Right renal cortex interstitium (tissue), 3 donors: ENCODE measurements at places on chromosomes 4 and X.
A peak's percentile ranks its signal among the peaks of the same experiment; 100 is the strongest.

DNA sequence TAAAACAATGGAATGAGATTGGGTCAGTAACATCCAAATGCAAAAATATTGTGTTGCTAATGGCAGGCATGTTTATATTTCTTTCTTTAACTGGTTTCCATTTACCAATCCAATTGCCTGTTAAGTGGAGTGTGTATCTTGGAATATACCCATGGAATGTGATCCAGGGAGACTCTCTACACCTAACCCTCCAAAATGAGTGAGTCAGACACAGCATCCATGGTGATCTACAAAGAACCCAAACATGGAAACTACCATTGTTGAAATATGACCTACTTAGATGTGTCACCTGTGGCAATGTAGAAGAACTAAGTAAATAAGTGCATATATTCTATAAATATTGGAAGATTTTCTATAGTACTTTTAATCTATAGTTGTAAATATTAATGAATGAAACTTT is 110.3 kb downstream of the AREG start:
- DNase-seq: no peak

- no peak for DNase-seq
These were observed 300.7 kb downstream of the USP46 start for GRCh38 chr4:52358366-52358765.

GRCh38 chr4:122403861-122404260 is 25.1 kb downstream of the ADAD1 start:
- no peak for DNase-seq

DNA sequence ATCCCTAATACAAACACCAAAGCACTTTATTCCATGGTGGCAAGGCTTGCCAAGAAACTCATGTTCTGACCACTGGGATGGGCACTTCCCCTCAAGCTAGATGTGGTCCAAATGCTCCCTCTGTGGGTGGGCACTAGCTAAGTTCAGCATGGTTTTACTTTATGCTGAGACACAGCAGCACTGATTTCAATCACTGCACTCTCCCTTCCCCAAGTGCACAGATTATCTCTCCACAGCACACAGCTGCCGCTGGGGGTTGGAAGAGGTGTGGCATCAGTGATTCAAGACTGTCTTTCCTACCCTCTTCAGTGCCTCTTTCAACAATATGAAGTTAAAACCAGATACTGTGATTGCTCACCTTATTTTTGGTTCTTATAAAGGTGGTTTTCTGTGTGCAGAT is 16.5 kb upstream of the GUCY2F start:
- DNase-seq: no peak

DNA sequence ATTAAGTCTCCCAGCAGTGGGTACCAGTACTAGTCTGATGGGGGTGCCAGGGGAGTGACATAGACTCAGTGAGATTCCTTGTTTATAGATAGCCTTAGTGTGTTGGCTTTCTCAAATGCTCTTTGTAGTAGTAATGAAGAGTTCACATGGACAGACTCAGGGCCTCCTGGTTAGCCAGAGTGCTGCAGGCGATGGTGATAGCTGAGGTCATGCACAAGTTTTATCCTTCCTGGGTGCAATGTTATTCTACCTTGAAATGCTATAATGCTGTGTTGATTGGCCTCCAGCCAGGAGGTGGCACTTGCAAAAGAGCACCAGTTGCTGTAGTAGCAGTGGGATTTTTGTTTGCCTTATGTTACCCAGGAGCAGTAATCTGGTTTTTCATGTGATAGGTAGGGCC is 35.5 kb upstream of the ADH4 start:
- no peak for DNase-seq

- DNase-seq: no peak
These were observed 83.0 kb upstream of the CBR4 start for GRCh38 chr4:169092889-169093522.

DNA sequence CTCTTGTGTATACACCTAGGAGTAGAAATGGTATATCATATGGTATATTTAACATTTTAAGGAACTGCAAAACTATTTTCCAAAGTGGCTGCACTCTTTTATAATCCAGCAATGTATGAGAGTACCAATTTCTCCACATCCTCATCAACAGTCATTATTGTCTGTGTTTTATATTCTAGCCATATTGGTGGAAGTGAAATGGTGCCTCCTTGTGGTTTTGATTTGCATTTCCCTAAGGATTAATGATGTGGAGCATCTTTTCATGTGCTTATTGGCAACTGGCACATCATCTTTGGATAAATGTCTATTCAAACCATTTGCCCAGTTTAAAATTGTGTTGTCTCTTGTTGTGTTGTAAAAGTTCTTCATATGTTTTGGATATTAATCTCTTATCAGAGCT is 9.6 kb downstream of the BMP15 start:
- no peak for DNase-seq

- DNase-seq: no peak
These were observed 137.3 kb downstream of the MGST2 start for GRCh38 chr4:139802931-139803330.

GRCh38 chr4:40856840-40857362 is 107.1 kb downstream of the NSUN7 start:
- peak; percentile 54 for DNase-seq

DNA sequence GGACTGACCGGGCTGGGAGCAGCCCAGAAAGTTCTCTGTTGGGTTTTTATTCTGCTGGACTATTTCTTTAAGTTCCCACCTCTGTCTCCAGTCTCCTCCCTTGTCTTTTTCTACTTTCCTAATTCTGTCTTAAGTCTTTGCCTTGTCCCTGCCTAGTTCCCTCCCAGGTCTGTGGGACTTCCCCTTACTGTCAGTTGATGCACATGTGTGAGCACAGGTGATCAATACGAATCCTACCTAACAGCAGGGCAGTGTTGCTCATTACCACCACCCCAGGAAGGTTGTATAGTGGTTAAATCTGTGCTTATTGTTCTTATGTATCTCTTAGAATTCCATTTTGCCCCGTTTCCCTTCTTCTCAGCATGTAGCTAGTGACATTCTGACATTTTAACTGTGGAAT is 62.1 kb downstream of the GALNTL6 start:
- DNase-seq: no peak

GRCh38 chr4:160514126-160514525 is 1411.2 kb downstream of the RAPGEF2 start:
- DNase-seq: no peak

DNA sequence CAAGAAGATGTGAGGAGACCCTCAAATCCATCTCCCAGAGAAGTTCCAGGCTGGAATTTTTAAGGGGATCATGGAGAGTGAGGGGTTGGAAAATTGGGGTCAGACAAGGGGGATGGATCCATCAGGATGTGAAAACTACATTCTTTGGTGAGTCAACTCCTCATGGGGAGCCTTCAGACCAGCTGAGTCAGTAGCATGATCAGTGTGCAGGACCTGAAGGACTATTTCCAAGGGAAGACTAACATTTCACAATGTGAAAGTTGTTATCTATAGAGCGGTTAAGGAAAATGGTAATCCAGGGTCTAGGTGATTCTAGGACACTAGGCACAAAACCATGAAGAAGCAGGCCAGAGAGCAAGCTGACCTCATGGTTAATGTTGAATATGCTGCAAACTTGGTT is 38.6 kb upstream of the CEP135 start:
- DNase-seq: no peak

- no peak for DNase-seq
These were observed 183.3 kb downstream of the ZIC3 start for GRCh38 chrX:137749246-137749645.

GRCh38 chrX:7294483-7294882 is 146.5 kb upstream of the PUDP start:
- no peak for DNase-seq

GRCh38 chr4:183411291-183411861 is 33.1 kb upstream of the CDKN2AIP start:
- no peak for DNase-seq

DNA sequence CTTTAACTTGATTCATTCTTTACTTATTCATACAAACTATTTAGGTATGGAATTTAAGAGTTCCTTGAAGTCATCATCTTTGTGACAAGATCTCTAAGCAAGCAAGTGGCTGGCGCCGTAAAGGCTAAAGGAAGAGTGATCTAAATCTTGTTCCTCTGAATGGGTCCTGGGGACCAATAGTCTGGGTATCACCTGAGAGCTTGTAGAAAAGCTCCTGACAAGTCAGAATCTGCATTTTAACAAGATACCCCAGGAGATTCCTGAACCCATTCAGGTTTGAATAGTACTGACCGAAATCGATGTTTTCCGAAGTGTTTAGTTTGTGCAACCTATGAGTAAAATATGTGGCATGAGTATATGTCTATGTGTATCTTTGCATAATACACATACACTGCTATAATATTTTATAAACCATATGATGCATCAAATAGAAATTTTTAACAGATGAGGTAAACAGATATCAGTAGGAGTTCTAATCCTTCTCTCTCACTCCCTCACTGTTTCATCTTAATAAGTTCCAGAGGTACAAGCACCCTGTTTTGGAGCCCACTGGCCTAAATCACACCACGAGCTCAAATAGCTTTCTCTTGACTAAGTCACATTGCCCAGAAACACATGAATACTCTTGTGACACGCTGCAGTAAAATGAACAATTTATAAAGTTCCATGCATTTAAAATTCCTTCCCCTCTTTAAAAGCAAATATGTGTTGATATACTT is 170.0 kb downstream of the RELL1 start:
- no peak for DNase-seq

- DNase-seq: no peak
These were observed at the start of gene RS1 for GRCh38 chrX:18672008-18672407. RS1 (minus strand) TSS chrX:18672108; CDS start chrX:18672068, 40 bp downstream.

- no peak for DNase-seq
These were observed 3.3 kb downstream of the XPNPEP2 start for GRCh38 chrX:129741880-129742758.

DNA sequence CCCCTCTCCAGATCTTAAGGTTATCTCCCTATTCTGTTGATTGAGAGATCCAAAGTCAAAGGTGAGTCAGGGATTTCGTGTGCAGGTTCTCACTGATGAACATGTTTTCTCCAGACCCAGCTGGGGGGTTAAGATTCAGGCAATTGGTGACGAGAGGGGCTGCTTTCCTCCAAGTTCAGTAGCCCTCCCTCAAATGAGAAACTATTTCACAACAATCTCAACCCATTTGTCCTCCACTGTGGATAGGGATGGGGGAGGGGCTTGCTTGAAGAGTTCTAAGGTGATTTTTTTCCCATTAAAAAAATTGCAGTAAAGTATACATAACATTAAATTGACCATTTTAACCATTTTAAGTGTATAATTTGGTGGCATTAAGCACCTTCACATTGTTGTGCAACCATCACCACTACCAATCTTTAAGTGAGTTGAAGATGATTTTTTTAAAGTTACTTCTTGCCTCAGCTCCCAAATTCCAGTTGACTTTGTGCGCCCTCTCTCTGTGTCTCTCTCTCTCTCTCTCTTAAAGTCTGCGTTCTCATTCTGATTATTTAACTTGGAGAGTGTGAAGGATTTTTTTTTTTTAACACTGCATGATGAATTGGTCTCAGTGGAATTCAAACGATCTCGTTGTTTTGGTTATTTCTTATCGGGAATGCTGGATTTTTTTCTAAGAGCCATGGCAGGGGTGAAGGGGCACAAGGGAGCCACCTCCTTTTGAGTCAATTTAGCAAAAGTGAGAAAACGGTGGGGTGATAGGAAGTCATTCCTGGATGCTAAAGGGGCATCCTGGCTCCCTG is 175.9 kb downstream of the SHROOM3 start:
- DNase-seq: no peak
